ENCODE measurements at places on chromosomes 5 and 9. TPM values are rescaled to one million over a fixed set of nuclear protein-coding genes. Genes with fewer than 3 reads are reported as not detected.

The PCDHGB7 gene
- total RNA-seq: 1.4 TPM

The HAVCR2 gene
- 1.0 TPM for total RNA-seq

The PDE6A gene
- total RNA-seq: not detected

The SIT1 gene
- not detected for total RNA-seq

The GPX8 gene
- total RNA-seq: 11.6 TPM

The KIF12 gene
- under 0.01 TPM for total RNA-seq

The PCDHGB1 gene
- 0.34 TPM for total RNA-seq

The TXNDC8 gene
- not detected for total RNA-seq

The RAB14 gene
- total RNA-seq: 58.4 TPM

The PCDHB10 gene
- total RNA-seq: under 0.01 TPM

The TAF1L gene
- total RNA-seq: under 0.01 TPM

The FRRS1L gene
- not detected for total RNA-seq

The PCDHA13 gene
- 2.6 TPM for total RNA-seq

The SLC22A4 gene
- 0.71 TPM for total RNA-seq

The LOX gene
- total RNA-seq: 0.34 TPM

The HBEGF gene
- total RNA-seq: 206 TPM

The PPP1R26 gene
- 30.4 TPM for total RNA-seq

The DDX4 gene
- total RNA-seq: under 0.01 TPM

The TMOD1 gene
- total RNA-seq: not detected

The SLC2A8 gene
- 14.7 TPM for total RNA-seq

The SLC27A6 gene
- 0.34 TPM for total RNA-seq

The LHX3 gene
- total RNA-seq: not detected

The TRIP13 gene
- 1.0 TPM for total RNA-seq

The SPINK7 gene
- total RNA-seq: 37.3 TPM

The RFESD gene
- 2.4 TPM for total RNA-seq
